ENCODE measurements at places on chromosomes 7 and 10.
A peak's percentile ranks its signal among the peaks of the same experiment; 100 is the strongest.

DNA sequence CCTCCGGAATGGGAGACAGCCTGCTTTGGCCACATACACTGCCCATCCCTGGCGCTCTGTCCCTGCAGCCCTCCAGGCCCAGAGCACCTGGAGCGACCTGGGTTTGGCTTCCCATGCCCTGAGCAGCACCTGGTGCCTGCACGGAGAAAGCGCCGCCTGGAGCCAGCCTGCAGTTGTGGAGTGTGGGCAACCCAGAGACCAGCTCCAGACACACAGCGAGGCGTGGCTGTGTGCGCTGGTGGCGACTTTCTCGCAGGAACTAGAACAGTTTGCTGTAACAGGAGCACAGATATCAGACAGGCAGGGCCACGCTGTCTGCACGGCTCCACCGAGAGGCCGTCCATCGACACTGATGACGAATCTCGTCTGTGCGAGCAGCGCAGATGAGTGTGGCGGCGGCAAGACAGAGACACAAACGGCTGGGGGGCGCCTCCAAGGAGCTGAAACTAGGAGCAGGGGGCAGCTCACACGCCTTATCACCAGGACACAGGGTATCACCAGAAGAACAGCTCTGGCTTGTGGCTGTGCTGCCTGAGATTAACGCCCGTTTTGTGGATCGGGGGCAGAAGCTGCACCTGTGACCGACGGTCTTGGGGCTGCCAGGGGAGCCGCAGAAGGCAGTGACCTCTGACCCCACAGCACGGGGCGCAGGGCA lies 275.3 kb downstream of the DNAJB6 start:
- peak overlapping the region; percentile 84 for H3K27ac ChIP-seq
- H3K4me1 ChIP-seq = peaks cover 6% of the 10 kb centered on the region
- H3K27me3 ChIP-seq = no peaks in the 10 kb centered on the region
- DNase-seq = no peak
- H3K36me3 ChIP-seq = peaks cover 3% of the 10 kb centered on the region
- H3K4me3 ChIP-seq = peak overlapping the region; percentile 85

DNA sequence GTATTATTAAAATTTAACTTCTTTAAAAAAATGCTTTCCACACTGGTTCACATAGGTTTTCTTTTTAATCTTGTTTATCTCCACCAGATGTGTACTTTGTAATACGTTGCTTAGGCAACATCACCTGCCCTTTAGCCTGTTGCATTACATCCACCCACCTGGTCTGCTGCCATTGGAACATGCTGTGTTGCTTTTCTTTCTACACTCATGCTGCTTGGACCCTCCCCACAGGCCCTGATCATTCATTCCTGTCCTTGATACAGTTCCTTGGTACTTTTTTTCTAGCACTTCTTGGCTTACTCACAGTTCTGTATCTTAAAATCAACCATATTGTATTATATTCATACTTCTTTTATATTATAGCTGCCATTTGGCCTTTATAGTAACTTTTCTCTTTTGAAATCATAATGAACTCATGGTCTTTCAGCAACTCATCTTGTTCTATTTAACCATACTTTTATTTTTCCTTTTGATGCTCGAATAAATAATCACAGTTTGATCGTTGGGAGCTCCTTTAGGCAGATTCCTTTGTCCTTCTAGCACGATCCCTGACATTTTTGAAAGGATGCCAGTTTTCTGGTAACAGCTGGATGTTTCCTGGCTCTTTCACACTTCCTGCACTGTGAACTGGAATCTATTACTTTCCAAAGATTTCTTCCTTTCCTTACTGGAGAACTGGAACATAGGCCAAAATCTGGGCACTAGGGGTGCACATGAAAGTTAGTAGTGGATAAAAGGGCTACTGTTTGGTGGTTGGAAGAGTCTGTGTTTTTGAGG lies 125.1 kb downstream of the CDK14 start:
- H3K4me1 ChIP-seq = peaks cover 36% of the 10 kb centered on the region
- H3K36me3 ChIP-seq = peaks cover 40% of the 10 kb centered on the region
- H3K27me3 ChIP-seq = no peaks in the 10 kb centered on the region

DNA sequence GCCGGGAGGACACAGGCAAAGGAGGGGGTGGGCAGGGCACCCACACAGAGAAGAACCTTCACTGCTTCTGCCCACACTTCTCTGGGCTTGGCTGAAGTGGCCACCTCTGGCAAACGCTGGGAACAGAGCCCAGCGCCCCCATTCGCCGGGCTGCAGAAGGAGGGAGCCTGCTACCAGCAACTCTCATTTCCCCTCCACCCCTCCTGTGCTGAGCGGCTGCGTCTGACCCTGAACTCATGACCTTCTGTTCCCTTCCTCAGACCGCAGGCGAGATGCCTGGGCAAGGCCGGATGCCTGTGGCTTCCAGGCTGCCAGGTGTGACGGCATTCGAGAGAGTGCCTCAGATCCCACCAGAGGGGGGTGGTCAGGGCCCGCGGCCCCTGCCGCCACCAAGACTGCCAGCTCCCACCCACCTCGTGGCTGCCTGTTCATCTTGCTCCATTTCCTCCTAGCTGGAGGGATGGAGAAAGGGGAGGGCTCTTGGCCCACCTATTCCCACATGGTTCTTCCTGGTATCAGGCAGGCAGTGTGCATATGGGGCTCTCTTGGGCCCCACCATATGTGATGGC lies 19.8 kb downstream of the DNAJB12 start:
- DNase-seq = peak; percentile 91
- peaks cover 32% of the 10 kb centered on the region for H3K36me3 ChIP-seq
- no peaks in the 10 kb centered on the region for H3K27me3 ChIP-seq
- peak overlapping the region; percentile 96 for H3K27ac ChIP-seq
- peak overlapping the region; percentile 65 for H3K4me3 ChIP-seq
- H3K4me1 ChIP-seq = peaks cover 75% of the 10 kb centered on the region

- H3K27ac ChIP-seq = no peak overlapping the region
- peaks cover 25% of the 10 kb centered on the region for H3K4me1 ChIP-seq
- no peak for DNase-seq
These were observed 8.0 kb downstream of the STAG3 start for GRCh38 chr7:100185726-100186125.

DNA sequence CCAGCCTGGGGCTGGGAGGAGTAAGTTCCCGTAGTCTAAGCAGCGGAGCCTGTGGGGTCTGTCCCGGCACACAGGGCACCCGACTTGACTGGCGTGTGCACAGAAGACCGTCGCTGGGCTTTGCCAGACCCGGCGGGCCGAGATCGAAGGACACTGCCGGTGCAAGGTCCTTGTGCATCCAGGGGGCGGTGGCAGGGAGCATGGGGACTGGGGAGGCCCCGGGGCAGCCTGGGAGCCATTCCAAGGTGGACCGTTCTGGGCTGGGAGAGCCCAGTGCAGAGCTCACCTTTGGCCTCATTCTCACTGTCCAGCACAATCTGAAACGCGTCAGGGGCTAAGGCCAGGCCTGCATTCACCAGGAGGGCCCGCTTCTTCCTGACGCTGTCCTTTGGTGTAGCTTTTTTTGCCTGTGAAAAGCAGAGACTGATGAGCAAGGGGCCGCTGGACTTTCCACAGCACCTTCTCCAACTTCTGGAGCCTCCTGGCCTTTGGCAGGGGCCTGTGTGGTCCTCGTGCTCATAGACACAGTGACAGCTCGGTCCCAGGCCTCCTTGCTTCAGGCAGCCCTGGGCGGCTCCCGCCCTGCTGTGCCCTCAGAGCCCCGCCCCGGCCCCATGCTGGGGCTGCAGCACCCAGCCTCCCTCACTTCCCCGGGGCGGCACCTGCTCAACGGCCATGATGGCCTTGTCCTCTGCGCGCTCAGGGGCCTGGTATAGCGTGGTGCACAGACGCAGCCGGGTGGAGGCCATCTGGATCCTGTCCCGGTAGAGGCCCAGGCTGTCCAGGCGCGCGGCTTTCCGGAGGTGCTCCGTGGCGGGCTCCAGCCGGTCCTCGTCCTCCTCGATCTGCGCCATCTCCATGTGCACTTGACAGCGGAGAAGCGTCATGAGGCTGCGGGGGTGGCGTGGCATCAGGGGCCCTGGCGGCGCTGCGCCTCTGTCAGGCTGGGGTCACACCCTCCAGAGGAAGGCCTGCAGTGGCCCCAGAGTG lies 20.3 kb downstream of the CFAP46 start:
- H3K27me3 ChIP-seq = peaks cover 26% of the 10 kb centered on the region
- DNase-seq = no peak
- H3K4me1 ChIP-seq = peaks cover 2% of the 10 kb centered on the region
- H3K36me3 ChIP-seq = no peaks in the 10 kb centered on the region
